Activated T-helper 1 cell treated with anti-CD3 and anti-CD28 coated beads, Interleukin-12 subunit alpha, Interleukin-12 subunit beta, Interleukin-2, Interleukin-4 antibody, amounts not matched to agents 30 ng/mL and 10 ng/mL and 1 ng/mL, durations not matched to agents 14 hours and 24 hours and 36 hours (primary cell): ENCODE measurements at places on chromosomes 7 and 10. TPM values are rescaled to one million over a fixed set of nuclear protein-coding genes. Genes with fewer than 3 reads are reported as not detected.

DNA sequence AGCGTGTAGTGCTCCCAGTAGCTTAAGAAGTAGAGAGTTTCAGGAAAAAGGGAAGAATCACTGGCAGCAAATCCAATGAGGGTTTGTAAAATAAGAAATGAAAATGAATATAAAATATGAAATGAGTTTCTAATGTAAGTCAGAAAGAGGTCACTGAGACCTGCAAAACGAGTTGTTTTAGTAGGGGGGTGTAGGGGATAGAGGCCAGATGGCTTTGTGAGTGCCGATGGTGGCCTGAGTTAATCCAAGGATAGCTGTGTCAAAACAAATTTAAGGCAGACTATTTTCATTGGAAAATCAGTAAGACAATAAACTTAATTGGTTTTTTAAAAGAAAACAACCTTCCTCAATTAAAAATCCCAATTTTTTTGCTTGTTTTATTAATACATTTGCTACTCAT lies 745 bp upstream of the ASB15 start:
- H3K27ac ChIP-seq: no peak overlapping the region
- H3K4me1 ChIP-seq: no peaks in the 10 kb centered on the region
- no peak for DNase-seq
- no peaks in the 10 kb centered on the region for H3K36me3 ChIP-seq

GRCh38 chr7:151905766-151906165 lies 28.9 kb upstream of the PRKAG2 start:
- H3K4me1 ChIP-seq: no peaks in the 10 kb centered on the region
- H3K4me3 ChIP-seq: no peak overlapping the region
- H3K27me3 ChIP-seq: peaks cover 11% of the 10 kb centered on the region
- no peak for DNase-seq

DNA sequence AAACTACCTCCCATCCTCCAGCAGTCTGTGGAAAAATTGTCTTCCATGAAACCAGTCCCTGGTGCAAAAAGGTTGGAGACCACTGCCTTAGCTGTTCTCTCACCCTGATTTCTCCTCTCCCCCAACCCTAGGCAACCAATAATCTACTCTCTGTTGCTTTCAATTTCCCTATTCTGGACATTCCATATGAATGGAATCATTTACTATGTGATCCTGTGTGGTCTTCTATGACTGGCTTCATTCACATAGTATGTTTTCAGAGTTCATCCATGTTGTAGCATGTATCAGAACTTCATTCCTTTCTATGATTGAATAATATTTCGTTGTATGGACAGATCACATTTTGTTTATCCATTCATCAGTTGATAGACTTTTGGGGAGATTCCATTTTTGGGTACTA lies 38.3 kb upstream of the DLG5 start:
- no peak for DNase-seq
- H3K27ac ChIP-seq: no peak overlapping the region
- no peaks in the 10 kb centered on the region for H3K4me1 ChIP-seq
- H3K4me3 ChIP-seq: no peak overlapping the region
- H3K36me3 ChIP-seq: no peaks in the 10 kb centered on the region
- H3K27me3 ChIP-seq: peaks cover 2% of the 10 kb centered on the region

DNA sequence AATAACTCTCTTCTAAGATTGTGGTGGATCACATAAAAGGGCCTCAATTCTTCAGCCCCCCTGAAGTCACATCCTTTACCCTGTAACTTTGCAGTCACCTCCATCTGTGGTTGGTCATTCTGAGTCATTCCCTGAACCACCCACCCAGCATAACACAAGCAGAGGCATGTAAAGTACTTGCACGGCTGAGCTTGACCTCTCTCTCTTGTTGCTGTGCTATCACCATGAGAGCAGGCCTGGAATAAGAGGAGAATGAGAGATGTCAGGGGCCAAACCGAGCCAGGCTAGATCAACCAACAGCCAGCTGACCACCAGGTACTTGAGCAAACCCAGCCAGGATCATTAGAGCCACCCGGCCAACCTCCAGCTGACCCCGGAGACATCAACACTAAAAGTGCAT lies 13.5 kb upstream of the STK17A start:
- no peaks in the 10 kb centered on the region for H3K36me3 ChIP-seq
- H3K4me3 ChIP-seq: no peak overlapping the region
- no peak for DNase-seq
- H3K27ac ChIP-seq: no peak overlapping the region
- H3K27me3 ChIP-seq: peaks cover 7% of the 10 kb centered on the region

- DNase-seq: no peak
- no peaks in the 10 kb centered on the region for H3K4me1 ChIP-seq
- H3K27ac ChIP-seq: no peak overlapping the region
- H3K36me3 ChIP-seq: no peaks in the 10 kb centered on the region
- peaks cover 27% of the 10 kb centered on the region for H3K27me3 ChIP-seq
These were observed 85.0 kb downstream of the BMS1 start for GRCh38 chr10:42867571-42867970.

- no peak for DNase-seq
- no peak overlapping the region for H3K27ac ChIP-seq
- H3K4me3 ChIP-seq: no peak overlapping the region
- H3K27me3 ChIP-seq: peaks cover 41% of the 10 kb centered on the region
- no peaks in the 10 kb centered on the region for H3K36me3 ChIP-seq
- no peaks in the 10 kb centered on the region for H3K4me1 ChIP-seq
These were observed 5.3 kb downstream of the CAMK2B start for GRCh38 chr7:44320141-44320540.

CNPY1 gene
- not detected in 2 replicates for total RNA-seq

CYP3A4 gene
- total RNA-seq: not detected in 2 replicates
